Activated naive CD4-positive, alpha-beta T cell treated with anti-CD3 and anti-CD28 coated beads for 36 hours (primary cell): ENCODE measurements at places on chromosomes 3 and 15.
A peak's percentile ranks its signal among the peaks of the same experiment; 100 is the strongest.

- DNase-seq: peak; percentile 11
Observed at GRCh38 chr15:34753236-34753894, 1.4 kb downstream of the GJD2 start.

- no peak for DNase-seq
Observed at GRCh38 chr3:162354356-162354755, 857.7 kb downstream of the OTOL1 start.

- DNase-seq: peak; percentile 22
Observed at GRCh38 chr15:92095693-92096092, 242.2 kb downstream of the SLCO3A1 start.

DNA sequence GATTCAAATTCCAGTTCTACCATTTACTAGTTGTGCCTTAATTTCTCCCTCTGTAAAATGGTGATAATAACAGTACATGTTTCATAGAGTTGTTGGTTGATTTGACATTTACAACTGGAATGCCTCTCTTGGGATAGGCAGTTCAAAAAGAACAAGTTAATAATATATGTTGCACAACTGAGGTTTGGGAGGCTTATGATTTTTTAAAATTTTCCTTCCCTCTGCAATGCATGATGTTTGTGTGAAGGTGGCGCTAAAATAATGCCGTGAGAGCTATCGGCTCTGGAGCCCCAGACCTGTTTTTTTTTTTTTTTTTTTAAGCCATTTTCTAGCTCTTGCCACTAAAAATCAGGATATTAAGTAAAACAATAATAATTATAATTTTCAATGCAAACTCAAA is 18.6 kb downstream of the DNAJB11 start:
- DNase-seq: no peak

DNA sequence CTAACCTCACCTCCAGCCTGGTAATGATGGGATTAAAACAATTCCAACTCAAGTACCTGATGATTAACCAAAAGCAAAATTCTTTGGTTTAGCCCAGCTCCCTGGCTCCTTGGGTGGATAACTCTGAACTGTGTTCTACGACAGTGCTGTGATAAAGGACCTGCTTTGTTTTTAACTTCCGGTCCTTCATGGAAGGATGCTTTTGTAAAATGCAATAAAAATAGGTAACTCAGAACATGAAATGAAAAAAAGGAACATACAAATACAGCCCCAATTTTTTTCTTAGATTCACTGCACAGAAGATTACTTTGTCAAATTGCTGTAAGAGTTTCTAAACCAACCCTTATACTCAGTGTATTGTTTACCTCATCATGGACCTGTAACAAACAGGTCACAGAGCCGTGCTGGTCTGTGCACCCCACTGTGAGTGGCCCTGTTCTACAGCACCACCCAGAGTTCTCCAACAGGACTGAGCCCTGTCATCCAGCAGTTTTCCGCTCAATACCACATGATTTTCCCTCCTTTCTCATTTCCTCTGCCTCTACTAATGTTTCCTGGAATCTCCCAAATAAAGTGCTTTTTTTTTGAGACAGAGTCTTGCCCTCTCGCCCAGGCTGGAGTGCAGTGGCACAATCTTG is 4.9 kb upstream of the PCYT1A start:
- DNase-seq: no peak

DNA sequence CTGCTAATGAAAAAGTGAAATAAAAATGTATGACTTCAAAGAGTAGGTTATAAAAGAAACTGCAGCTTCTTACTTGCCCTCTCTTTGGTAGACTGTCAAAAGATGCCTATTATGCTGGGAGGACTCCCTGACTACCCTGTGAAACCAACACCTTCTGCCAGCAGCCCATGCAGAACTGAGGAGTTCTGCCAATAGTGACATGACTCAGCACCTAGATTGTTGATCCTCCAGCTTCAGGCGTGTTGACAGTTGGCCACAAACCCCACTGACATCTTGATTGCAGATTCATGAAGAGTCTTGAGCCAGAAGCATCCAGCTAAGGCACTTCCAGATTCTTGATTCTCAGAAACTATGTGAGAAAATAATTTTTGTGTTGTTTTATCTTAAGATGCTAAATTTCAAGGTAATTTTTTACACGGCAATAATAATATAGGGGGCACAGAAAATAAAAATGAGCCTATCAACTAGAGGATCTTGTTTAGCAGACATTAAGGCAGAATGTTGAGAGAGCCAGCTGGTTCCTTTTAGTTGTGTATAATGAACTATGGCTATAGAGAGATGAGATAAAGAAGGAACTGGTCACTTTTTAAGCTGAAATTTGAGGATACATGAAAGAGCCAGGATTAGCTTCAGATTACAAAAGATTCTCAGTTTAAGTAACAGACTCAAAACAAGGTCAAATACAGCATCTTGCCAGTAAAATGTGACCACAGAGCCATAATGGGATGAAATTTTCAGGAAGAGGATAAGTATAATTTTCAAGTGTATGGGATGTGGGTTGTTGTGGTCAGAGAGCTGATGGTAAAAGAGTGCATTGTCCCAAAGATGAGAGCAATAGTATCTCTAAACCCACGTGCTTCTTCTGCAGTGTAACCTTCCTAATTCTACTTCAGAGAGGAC is 588.7 kb upstream of the CBLB start:
- peak; percentile 27 for DNase-seq

DNA sequence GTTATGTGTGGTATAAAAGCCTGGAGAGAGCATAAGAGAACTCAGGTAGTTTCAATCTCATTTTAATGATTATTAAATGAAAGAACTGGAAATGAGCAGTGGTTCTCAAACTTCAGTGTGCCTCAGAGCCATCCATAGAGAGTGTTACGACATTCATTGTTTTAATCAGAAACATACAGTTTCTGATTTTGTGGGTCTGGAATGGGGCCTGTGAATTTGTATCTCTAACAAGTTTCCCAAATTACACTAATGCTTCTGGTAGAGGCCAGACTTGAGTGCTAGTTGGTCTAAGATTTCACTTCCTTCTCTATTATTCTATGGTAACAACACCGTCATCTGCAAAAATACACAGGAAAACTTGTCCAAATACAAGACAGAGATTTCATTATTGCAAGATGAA is 292.0 kb upstream of the NECTIN3 start:
- no peak for DNase-seq
